ENCODE measurements at places on chromosomes 7 and 10. TPM values are rescaled to one million over a fixed set of nuclear protein-coding genes. Genes with fewer than 3 reads are reported as not detected.

DNA sequence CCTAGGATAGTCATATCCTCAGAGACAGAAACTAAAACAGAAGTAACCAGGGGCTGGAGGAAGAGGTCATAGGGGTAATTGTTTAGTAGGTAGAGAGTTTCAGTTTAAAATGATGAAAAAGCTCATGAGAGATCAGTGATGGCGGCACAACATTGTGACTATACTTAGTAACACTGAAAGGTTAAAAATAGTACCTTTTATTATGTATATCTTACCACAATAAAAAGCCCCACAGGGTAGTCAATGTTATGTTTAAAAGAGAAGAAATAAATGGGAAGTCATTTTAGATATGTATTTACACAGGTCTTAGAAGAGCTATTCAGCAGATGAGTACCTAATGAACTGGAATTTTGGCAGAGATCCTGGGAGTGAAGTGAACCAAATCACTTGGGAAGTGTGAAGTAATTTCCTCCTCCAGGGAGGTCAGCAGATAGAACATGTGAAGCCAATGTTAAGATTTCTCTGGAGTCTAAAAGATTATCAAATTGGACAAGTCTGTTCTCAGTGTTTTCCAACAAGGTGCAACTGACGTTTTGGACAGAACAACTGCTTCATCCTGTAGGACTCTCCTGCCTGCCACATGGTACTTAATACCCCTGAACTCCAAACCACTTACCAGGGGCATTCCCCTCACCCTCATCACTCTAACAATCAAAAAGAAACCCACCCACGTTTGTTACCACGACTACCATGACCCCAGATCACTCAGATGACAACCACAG lies 6.4 kb downstream of the CDCA7L start:
- DNase-seq: no peak

GRCh38 chr7:4866528-4867496 lies 5.0 kb upstream of the PAPOLB start:
- no peak for DNase-seq

- no peak for DNase-seq
Observed at GRCh38 chr7:112263519-112263918, 57.0 kb downstream of the ZNF277 start.

- no peak for DNase-seq
Observed at GRCh38 chr7:105367458-105367857, 21.3 kb downstream of the SRPK2 start.

DNA sequence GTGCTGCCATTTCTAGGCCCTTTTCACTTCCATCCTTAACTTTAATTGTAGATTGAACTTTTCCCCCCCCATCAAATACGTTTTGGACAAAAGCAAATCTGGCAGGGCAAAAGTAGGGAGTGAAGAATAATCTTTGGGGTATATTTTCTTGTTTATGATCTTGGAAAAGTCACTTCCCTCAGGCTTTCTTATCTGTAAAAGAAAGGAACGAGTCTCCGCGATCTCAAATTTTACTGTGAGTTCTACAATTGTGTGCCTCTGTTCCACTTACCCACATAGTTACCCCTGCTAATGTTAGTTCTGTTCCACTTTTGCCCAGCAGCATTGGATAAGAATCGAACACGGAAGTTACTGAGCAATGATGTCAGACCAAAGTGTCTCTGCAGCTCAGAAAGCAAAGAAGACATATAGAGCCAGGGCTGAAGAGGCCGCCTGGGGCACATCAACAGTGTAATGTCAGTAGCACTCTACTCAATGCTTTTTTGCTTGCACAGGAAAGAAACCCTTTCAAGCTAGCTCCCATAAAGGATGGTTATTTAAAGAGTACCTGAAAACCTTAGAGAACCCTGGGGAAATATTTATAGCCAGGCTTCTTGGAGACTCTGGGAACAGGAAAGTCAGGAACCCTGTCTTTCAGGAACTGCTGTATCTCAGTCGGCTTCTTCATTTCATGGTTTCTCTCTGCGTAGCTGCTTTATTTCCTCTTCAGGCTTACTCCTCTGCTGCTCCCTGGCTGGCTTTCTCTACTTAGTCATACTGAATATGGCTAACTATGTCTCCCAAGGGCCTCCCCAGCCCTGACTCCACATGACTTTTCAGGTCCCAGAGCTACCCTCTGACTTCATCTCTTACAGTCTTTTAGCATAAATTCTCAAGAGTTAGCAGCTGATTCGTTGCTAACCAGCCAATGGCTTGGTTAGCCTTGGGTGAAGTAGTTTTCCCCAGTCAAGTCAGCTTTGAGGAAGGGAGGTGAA lies 123.7 kb upstream of the FAM3C start:
- no peak for DNase-seq

DNA sequence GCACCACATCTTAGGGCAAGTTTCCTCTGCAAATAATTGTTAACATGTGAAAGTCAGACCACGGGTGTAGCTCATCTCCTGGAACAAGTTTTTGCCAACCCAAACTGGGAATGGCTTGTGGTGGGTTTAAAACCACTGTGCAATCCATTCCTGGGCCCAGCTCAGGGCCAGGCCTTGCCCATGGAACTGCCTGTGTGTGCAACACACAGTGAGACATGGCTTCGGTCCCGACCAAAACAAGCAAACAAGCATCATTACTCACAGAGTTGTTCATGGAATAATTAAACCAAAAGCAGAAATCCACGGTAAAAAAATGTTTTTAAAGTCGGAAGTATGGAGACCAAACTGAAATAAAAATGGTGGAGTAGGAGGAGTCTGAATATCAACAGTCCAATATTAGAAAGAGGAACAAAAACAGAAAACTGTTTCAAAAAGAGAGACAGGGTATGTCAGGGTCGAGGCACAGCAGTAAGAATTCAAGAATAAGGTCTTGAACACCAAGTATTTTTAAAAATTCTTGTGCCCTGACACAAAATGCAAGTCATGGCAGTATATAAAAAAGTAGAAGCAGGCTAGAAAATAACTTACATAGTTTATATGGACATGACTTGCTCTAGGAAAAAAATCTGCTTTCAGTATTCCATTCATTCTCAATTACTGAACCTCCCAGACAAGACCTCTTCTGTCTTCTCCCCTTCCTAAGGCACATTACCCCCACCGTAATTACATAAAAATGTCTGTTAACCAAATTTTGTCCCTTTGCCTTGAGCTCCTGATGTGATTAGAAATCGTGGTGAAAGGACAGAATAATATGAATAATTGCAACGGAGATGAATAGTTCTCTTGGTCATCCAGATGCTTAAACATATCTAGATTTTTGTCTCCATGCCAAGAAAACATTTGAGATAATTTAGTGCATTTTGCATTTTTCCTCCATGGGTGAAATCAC lies 88.4 kb downstream of the FAS start:
- DNase-seq: no peak

DNA sequence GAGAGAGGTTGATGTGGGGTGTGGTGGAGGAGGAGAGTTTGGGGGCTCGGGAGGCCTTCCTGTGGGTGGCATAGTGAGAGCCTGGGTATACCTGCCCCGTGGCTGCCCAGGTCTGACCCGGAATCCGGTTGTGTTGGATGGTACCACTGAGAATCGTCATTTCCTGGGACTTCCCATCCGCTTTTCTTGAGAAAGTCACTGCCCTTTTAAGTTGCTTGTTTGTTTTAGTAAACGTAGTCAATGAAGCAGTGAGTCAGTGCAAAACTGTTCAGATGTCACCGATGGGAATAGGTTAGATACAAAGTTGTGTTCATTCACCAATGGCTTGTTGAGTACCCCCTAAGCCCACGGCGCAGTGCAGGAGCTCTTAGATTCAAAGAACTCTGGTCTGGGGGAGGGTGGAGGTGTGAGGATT lies 285.8 kb downstream of the CAMK1D start:
- no peak for DNase-seq

- DNase-seq: peak; percentile 8
Observed at GRCh38 chr10:86364491-86365345, 1.9 kb downstream of the GRID1 start.

GRCh38 chr7:113652501-113652900 lies 266.3 kb downstream of the PPP1R3A start:
- no peak for DNase-seq

DNA sequence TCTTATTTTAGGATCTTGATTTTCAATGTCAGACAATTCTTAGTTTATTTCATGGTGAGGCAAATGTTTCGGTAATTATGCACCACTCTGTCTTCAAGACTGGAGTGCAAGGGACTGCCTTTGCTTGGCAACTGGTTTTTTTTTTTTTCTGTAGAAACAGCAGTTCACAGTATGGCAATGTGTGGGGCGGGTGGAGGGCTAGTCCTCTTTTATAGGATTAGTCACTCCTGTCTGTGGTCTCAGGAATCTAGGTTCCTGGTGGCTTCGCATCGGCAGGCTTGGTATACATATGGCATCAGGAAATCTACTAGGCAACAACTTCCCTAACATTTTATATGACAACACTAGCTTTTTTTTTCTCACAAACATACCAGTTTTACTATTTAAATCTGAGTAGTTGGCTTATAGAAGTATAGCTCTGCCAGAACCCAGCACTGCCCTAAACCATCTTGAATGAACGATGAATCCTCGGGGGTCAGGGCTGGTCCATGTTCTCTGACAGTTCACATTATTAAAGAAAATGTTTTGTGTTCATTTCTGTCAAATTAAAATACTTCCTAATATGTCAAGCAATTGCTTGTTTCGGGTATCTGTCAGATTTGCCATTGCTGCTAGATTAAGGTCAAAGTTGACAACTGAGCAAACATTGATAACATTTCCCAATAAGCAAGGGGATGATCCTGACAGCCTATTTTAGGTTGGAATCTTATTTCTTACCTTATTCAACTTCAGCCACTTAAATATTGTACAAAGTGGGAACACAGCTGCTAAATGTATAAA lies 289.7 kb upstream of the VSTM2A start:
- no peak for DNase-seq

GRCh38 chr10:33113466-33113865 lies 155.4 kb upstream of the ITGB1 start:
- DNase-seq: no peak

GRCh38 chr7:2953588-2954407 lies 89.9 kb downstream of the CARD11 start:
- no peak for DNase-seq

GRCh38 chr7:142614116-142614515 lies 135.2 kb upstream of the PRSS1 start:
- no peak for DNase-seq

- DNase-seq: no peak
Observed at GRCh38 chr10:125092564-125093031, 67.8 kb downstream of the CTBP2 start.

GRCh38 chr10:73095481-73096021 lies 1.1 kb downstream of the P4HA1 start:
- peak; percentile 37 for DNase-seq

DNA sequence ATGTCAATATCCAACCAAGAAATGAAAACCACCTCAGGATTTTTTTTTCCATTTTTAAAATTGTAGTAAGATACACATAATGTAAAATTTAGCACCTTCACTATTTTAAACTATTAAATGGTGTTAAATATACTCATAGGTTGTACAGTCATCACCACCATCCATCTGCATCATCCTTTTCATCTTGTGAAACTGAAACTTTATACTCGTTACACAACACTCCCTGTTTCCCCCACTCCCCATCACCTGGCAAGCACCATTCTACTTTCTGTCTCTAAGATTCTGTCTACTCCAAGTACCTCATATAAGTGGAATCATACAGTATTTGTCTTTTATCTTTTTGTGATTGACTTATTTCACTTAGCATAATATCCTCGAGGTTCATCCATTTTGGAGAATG lies 335.2 kb upstream of the NPSR1 start:
- no peak for DNase-seq

GRCh38 chr10:1373287-1373686 lies 317.1 kb downstream of the WDR37 start:
- DNase-seq: no peak

GRCh38 chr7:147182874-147183273 lies 1066.3 kb downstream of the CNTNAP2 start:
- DNase-seq: no peak

DNA sequence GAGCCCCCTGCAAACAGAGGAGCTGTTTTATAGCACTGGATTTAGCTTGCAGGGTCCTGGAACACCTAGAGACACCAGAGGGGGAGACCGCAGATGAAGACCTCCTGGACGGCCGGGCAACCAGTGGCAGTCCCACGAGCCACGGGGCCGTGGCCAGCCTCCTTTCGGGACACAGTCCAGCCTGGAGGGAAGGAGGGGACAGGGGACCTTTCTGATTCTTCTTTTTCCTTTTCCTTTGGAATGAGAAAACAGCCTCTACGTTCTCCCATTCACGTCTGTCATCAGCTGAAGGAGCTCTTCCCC lies 35.4 kb upstream of the FAM20C start:
- no peak for DNase-seq

DNA sequence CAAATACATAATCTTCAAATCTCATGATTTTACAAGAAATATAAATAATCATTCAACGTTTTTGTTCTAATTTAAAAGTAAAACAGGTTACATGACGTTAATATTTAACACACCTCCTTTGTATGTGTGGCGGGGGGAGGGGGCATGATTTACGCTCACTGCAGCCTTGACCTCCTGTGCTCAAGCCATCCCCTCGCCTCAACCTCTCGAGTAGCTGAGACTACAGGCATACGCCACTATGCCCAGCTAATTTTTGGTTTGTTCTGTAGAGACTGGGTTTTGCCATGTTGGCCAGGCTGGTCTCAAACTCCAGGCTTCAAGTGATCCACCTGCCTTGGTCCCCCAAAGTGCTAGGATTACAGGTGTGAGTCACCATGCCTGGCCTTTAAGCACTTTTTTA lies 7.2 kb upstream of the CACNA2D1 start:
- DNase-seq: no peak

DNA sequence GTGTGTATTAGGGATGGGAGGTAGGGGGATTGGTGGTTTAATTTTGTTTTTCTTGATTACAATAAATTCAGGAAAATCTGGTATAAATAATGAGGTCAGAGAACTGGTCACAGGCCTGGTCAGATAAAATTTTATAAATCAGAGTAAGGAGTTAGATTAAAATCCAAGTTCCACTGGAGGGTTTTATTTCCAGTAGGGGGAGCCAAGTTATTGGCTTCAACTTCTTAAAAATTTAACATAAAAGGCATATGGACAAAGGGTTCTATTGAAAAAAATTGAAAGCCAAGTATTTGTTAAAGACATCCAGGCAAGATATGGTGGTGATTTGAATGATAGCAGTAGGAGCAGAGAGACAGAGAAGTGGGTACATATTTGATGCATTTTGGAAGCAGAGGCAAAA lies 763.3 kb downstream of the SORCS1 start:
- no peak for DNase-seq

GRCh38 chr10:59976909-59977308 lies 70.6 kb upstream of the CCDC6 start:
- DNase-seq: no peak

- no peak for DNase-seq
Observed at GRCh38 chr7:108528183-108528712, 2.3 kb upstream of the PNPLA8 start.

The MINPP1 gene
- total RNA-seq: 9.4 TPM

The KCNH2 gene
- total RNA-seq: 0.56 TPM

The VSTM4 gene
- 20.3 TPM for total RNA-seq

The APBB1IP gene
- total RNA-seq: 22.9 TPM

The RAMP3 gene
- total RNA-seq: 174 TPM

The KLF14 gene
- total RNA-seq: 1.4 TPM

The PDGFA gene
- total RNA-seq: 8.0 TPM

The LRRTM3 gene
- total RNA-seq: not detected

The CARD11 gene
- 1.4 TPM for total RNA-seq

Data from omental fat pad (tissue), 4 donors.